Vagina (tissue), 2 donors: ENCODE measurements at places on chromosomes 1 and 21.

DNA sequence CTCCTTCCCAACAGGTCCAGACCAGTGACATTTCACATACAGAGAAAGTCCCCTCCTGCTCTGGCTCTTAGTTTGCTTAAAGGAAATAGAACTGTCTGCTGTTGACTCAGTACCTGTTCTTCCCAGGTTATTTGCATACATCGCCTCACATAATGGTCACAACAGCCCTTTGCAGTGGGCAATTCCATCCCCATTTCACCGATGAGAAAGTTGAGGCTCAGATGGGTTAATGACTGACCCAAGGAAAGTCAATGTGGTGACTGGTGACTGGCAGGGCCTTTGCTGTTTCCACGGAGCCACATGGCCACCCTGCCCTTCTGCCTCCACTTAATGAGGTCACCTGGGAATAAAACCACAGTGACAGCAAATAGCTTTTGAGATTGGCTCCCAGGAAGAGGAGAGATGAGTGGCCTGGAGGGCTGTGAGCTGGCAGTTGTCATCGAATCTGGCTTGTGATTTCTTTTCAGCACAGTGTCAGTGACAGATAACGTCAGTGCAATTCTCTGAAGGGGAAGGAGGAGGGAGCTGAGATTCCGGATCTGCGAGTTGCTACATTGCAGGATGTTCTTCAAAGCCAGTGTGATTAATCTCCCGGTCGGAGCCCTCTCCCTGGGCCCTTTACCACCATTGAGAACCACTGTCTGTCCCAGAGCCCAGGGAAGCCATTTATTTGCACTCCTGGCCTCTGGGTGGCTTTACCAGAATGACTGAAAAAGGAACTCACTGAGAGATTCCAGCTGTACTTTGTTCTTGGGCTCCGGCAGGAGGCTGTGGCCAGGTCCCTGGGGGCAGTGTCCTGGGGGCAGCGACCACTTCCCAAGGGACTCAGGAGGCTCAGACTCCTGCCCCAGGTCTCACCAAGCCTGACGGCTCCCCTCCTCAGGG, 117.2 kb downstream of the CNIH3 start:
- H3K27me3 ChIP-seq: no peaks in the 10 kb centered on the region
- peaks cover 27% of the 10 kb centered on the region for H3K4me1 ChIP-seq
- no peak for DNase-seq
- H3K4me3 ChIP-seq: no peak overlapping the region
- H3K27ac ChIP-seq: peak overlapping the region; percentile 27

- H3K27ac ChIP-seq: no peak overlapping the region
- H3K4me1 ChIP-seq: peaks cover 26% of the 10 kb centered on the region
- no peak overlapping the region for H3K4me3 ChIP-seq
- H3K27me3 ChIP-seq: no peaks in the 10 kb centered on the region
Observed at GRCh38 chr1:151715726-151716404, 738 bp downstream of the CELF3 start.

DNA sequence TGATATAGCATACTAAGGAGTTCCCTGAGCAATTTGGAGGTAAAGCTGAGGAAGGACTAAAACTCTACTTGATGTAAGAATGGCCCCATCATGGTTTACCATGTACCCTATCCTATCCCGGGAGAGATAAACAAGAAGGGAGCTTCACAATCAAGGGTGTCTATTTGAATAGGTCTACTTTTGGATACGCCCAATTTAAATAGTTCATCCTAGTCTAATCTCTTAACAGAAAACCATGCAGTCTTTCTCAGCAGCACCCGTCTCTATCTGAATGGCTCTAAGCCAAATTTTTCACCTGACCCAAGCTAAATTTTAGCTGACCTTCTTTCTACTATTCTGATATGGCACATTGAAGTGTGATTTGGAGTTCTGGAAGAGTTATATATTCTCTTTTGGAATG, 122.0 kb downstream of the TNNI3K start:
- no peak overlapping the region for H3K27ac ChIP-seq
- no peak overlapping the region for H3K4me3 ChIP-seq
- no peak for DNase-seq
- no peaks in the 10 kb centered on the region for H3K36me3 ChIP-seq
- no peaks in the 10 kb centered on the region for H3K4me1 ChIP-seq
- H3K27me3 ChIP-seq: no peaks in the 10 kb centered on the region

DNA sequence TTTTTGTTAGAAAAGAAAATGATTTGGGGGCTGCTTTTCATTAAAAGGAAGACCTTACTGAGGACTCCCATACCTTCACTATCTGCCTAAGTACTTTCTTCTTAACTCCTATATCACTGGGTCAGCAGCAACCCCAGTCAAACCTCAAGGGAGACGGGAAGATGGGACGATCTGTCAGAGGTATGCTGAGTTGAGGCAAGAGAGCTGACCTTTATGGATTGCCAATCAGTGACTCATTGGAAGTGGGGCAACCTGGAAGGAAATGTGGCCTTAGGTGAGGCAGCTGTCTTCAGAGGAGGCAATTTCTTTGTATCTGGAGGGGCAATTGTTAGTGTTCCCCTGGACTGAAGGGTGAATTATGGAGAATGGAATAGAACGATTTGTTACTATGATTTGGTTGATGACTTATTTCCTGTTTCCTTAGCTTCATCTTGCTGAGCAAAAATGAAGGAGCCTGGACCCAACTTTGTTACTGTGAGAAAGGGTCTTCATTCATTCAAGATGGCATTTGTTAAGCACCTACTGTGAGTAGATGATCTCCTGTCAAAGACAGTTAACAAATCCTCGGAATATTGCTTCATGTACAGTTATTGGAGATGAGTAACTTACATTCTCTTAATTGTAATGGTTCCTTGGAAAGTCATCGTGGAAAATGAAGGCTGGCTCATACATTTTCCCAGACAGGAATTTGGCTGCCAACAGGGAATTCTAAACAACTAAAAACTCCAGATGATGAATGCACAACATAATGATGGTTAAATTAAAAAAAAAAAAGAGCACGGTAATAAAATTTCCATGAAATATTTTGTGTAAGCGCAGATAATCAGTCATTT, 134.7 kb upstream of the KCNJ15 start:
- no peaks in the 10 kb centered on the region for H3K27me3 ChIP-seq
- no peak overlapping the region for H3K27ac ChIP-seq
- DNase-seq: no peak
- no peak overlapping the region for H3K4me3 ChIP-seq

DNA sequence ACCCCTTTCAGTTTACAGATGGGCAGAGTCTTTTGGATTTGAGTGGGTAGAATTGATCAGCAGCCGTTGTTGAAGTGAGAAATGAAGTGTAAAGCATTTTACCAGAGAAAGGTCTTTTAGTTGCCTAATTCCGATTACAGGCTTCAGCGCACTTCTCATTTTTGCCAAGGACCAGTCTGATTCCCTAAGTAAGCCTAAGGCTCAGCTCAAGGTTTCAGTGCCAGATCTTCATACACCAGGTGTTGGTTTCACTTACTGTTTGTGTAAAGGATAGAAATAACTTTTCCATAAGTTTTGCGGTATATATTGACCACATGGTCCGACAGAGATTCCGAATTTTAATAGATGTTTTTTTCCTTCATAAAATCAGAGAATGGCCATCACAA, 83.9 kb upstream of the BMP8A start:
- H3K27me3 ChIP-seq: no peaks in the 10 kb centered on the region
- peaks cover 60% of the 10 kb centered on the region for H3K4me1 ChIP-seq
- H3K4me3 ChIP-seq: no peak overlapping the region
- H3K36me3 ChIP-seq: peaks cover under 1% of the 10 kb centered on the region
- no peak for DNase-seq

GRCh38 chr1:61743716-61744580, 1.7 kb downstream of the PATJ start:
- H3K27ac ChIP-seq: no peak overlapping the region
- peaks cover 35% of the 10 kb centered on the region for H3K4me1 ChIP-seq
- H3K27me3 ChIP-seq: no peaks in the 10 kb centered on the region
- no peak for DNase-seq

DNA sequence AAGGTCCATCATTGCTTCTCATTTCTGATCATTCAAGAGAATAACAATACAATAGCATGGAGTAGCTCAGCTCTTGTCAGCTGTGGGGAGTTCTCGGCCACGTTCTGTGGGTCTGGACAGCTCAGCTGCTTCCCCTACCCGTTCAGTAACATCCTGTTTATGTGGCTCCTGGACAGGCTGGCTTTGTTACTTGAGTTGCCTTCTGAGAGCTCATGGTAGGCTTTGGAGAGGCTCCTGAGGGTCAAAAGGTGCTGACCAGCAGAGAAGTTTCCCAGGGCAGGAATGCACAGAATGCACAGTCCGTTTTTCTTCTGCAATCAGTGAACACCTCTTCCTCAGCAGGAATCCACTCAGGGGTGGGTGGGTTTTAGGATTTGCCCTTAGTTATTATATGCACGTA, 36.0 kb downstream of the KAZN start:
- H3K27ac ChIP-seq: no peak overlapping the region
- no peak for DNase-seq
- H3K4me1 ChIP-seq: no peaks in the 10 kb centered on the region
- H3K4me3 ChIP-seq: no peak overlapping the region

DNA sequence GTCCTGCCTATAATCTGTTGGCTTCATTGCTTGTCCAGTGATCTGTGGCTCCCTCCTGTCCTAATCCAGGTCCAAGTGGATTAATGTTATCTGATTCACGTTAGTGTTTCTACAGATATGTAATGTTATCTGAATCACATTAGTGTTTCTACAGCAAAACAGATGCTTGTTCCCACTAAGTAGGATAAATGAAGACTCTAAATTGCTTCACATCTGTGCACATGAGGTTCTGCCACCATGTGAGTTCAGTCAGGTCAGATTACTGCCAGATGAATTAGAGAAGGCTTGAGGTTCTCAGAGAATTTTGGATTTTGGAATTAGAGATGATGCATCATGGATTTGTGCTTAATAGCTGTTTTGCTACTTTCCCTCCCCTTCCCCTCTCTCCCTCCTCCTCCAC, 13.2 kb downstream of the DISC1 start:
- DNase-seq: no peak
- H3K4me1 ChIP-seq: no peaks in the 10 kb centered on the region
- no peaks in the 10 kb centered on the region for H3K27me3 ChIP-seq
- H3K4me3 ChIP-seq: no peak overlapping the region

DNA sequence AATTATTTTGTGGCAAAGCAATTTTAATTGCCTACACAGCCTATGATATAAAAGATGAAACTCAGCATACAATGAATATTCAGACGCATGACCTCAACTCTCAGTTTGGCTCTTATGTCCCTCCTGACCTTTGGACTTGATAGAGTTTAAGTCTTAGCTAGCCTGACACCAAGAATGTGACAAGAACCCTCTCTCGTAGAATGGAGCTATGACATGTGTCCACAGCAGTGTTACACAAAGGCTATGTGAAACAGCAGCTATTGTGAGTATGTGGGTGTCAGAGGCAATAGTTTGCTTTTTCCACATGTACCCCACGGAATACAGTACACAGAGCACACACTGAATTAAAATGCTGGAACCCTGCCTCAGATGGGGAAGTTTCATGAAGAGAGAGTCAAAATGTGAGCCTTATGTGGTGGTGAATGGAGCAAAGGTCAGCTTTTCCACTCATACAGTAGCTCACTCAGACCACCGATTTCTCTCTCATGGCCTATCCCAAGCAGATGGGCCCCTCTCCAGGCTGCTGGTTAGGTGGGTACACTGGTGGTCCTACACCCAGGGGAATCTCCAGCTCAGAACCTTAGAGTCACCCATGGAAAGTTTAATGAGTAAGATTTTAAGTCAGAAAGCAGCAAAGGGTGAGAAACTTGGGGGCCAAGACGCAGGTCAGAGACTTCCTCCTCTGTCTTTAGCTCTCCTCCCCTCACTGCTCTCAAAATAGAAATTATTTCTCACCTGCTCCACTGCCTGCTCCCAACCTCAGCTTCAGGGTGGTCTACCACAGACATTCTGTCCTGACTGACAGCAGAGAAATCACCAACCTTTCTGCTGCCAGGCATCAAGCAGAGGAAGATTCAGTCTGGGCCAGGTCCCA, 10.1 kb upstream of the XCL2 start:
- H3K27me3 ChIP-seq: no peaks in the 10 kb centered on the region
- no peaks in the 10 kb centered on the region for H3K4me1 ChIP-seq
- DNase-seq: no peak
- no peak overlapping the region for H3K4me3 ChIP-seq
- no peak overlapping the region for H3K27ac ChIP-seq
